SJCRH30 (cell line): ENCODE measurements at places on chromosomes 7 and 10. TPM values are rescaled to one million over a fixed set of nuclear protein-coding genes. Genes with fewer than 3 reads are reported as not detected.

GRCh38 chr7:151715666-151716315, 161.1 kb downstream of the PRKAG2 start:
- no peak for DNase-seq
- no peak overlapping the region for H3K4me3 ChIP-seq
- no peaks in the 10 kb centered on the region for H3K36me3 ChIP-seq
- H3K27me3 ChIP-seq, result no peaks in the 10 kb centered on the region
- no peak overlapping the region for H3K27ac ChIP-seq

GRCh38 chr10:29057822-29058331, 231.0 kb upstream of the LYZL1 start:
- no peak overlapping the region for H3K4me3 ChIP-seq
- no peaks in the 10 kb centered on the region for H3K36me3 ChIP-seq
- DNase-seq, result no peak
- H3K27me3 ChIP-seq, result no peaks in the 10 kb centered on the region
- H3K4me1 ChIP-seq, result 0 out of 2 replicates have a peak, but pooled peaks cover 6% of the 10 kb centered on the region

DNA sequence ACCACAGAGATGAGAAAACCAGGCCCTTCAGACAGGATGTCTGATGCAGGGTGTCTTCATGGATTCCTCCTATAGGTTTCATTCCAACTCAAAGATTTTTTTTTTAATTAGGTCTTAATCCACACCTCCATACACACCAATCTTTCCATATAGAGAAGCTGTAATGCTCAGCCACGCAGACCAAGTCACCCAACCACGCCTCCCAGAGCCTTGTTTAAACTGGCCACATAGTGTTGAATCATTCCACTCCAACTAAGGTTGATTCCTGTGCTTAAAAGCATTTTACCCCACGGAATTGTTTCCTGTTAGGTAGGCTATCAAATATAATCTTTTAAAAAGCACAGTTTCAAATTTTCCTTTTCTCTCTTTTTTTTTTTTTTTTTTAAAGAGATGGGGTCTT, 153.6 kb downstream of the TYW1B start:
- no peak for DNase-seq
- no peaks in the 10 kb centered on the region for H3K36me3 ChIP-seq
- H3K4me3 ChIP-seq, result no peak overlapping the region
- no peaks in the 10 kb centered on the region for H3K27me3 ChIP-seq
- H3K4me1 ChIP-seq, result no peaks in the 10 kb centered on the region

GRCh38 chr10:5752301-5752871, 60.8 kb downstream of the GDI2 start:
- H3K36me3 ChIP-seq, result peaks cover 13% of the 10 kb centered on the region
- no peak overlapping the region for H3K27ac ChIP-seq
- DNase-seq, result no peak
- no peak overlapping the region for H3K4me3 ChIP-seq

GRCh38 chr7:157495594-157495993, 158.8 kb downstream of the DNAJB6 start:
- H3K36me3 ChIP-seq, result no peaks in the 10 kb centered on the region
- peaks cover 13% of the 10 kb centered on the region for H3K27me3 ChIP-seq
- H3K4me3 ChIP-seq, result no peak overlapping the region
- no peak overlapping the region for H3K27ac ChIP-seq
- no peaks in the 10 kb centered on the region for H3K4me1 ChIP-seq
- no peak for DNase-seq

GRCh38 chr10:30488316-30488715, 54.3 kb downstream of the MAP3K8 start:
- no peak overlapping the region for H3K4me3 ChIP-seq
- H3K27ac ChIP-seq, result no peak overlapping the region
- no peaks in the 10 kb centered on the region for H3K36me3 ChIP-seq
- no peaks in the 10 kb centered on the region for H3K27me3 ChIP-seq

DNA sequence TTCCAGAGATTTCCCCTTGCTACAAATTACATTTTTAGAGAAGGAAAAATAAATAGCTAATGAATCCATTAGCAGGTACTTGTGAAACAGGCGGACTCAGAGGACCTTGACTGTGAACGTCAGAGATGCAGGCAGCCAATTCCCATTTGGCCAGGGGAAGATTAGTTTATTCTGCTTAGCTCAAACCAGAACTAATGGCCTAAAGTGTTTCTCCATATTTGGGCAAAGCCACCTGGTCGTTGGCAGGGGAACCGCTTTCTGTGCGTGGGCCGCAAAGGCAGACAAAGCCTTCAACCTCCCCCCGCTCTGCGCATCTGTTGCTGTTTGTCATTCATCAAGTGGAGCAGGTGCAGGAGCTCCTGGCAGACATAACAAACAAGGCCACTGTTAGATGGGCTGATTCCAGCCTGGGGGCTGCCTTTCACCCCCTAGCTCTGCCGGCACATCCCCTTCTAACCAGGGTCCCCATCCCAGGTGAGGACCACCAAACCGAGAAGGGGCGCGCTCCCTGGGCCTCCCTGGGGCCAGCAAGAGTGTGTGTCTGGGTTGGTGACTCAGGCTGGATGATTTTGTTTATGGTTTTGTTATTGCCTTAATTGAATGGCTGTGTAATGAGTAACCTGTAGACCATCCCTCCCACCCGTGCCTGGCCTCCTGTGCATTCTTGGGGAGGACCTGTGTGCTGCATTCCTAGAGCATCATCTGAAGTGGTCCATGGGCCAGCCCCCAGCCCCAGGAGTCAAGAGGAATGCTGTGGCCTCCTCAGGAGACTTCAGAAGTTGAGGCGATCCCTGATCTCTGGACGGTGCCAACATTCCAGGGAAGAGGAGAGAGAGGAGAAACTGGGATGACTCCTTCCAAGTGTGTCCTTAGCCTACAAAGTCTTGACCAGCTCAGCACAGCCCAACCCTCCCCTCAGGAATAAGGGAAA, 14.5 kb upstream of the CPA1 start:
- no peaks in the 10 kb centered on the region for H3K27me3 ChIP-seq
- H3K36me3 ChIP-seq, result no peaks in the 10 kb centered on the region
- H3K27ac ChIP-seq, result peak overlapping the region; percentile 100
- peaks cover 61% of the 10 kb centered on the region for H3K4me1 ChIP-seq
- H3K4me3 ChIP-seq, result peak overlapping the region; percentile 33

DNA sequence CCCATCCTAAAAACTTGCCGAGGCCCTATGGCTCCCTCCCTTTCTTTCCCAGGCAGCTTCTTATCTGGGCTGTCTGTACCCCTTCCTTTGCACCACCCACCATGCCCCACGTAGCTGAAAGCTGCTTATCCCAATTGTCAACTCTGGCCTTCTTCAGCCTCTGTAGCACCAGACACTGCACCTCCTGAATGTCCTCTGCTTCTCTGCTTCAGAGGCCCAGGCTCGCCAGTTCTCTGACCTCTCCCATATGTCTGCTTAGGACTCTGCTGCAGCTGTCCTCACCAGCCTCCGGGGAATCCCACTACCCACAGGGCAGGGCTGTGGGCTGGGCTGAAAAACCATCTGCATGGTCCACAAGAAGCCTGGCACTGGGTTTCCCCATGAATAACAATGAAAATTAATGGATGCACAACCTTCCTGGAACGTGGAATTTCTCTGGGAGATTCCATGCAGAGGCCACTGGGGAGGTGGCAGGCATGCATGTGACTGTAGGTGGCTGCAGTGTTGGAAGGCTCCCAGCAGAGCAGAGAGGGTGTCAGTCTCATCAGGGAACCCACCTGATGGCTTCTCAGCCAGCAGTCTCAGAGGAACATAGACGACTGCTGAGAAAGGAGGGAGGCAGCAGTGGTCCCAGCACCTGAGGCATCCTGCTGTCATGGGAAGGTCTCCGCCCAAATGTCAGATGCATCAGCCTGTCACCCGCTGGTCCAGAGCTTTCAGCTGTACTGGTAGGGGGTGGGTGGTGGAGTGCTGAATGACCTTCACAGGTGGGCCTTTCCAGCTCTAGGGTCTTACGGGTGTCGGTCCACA, 16.8 kb upstream of the SH2D4B start:
- no peak for DNase-seq
- no peaks in the 10 kb centered on the region for H3K4me1 ChIP-seq
- peaks cover 10% of the 10 kb centered on the region for H3K36me3 ChIP-seq
- no peak overlapping the region for H3K4me3 ChIP-seq
- no peaks in the 10 kb centered on the region for H3K27me3 ChIP-seq

The STEAP4 gene
- total RNA-seq, result not detected in 2 replicates
